ENCODE measurements at places on chromosomes 11 and 22. TPM values are rescaled to one million over a fixed set of nuclear protein-coding genes. Genes with fewer than 3 reads are reported as not detected.

GRCh38 chr11:62974848-62975522 is 9.8 kb downstream of the SLC22A6 start:
- DNase-seq, result peak; percentile 71

- DNase-seq, result no peak
Observed at GRCh38 chr11:12794576-12795230, 120.5 kb downstream of the TEAD1 start.

ATXN10 gene
- total RNA-seq, result 112 TPM

DEUP1 gene
- not detected for total RNA-seq

- peak; percentile 64 for DNase-seq
Observed at GRCh38 chr11:102476812-102477211, 24.2 kb upstream of the TMEM123 start.

SLC36A4 gene
- 52.6 TPM for total RNA-seq

DNA sequence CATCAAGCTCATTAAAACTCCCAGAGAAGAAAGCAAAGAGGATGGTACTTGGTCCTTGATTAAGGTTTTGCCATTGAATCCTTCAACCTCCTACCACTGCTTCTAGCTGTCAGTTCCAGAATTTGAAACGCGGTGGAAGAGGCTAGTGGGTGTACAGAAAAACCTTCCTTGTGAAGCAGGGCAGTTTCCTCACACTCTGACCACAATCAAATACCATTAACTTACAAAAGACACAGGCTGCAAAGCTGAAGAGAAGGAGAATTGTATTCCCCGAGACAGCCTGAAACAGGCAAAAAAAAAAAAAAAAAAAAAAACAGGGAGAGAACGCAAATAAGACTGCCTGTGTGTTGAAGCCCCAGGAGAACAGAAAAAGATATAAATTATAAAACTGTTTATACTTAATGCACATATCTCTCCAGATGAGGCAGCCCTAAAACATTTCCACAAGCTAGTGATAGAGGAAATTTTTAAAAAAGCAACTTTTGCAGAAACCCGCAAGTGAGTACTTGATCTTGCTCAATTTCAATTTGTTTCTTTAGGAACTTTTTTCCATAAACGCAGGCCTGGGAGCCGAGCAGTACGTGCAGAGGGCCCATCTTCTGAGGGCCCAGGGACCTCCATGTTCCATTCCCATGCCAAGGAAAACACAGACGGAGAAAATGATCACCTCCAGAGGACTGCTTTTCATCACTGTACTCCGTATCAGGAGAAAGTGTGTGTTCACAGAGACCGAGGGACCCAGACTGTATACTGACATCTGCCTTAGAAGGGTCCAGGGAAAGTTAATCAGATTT is 218.7 kb upstream of the BLID start:
- no peak for DNase-seq

DNA sequence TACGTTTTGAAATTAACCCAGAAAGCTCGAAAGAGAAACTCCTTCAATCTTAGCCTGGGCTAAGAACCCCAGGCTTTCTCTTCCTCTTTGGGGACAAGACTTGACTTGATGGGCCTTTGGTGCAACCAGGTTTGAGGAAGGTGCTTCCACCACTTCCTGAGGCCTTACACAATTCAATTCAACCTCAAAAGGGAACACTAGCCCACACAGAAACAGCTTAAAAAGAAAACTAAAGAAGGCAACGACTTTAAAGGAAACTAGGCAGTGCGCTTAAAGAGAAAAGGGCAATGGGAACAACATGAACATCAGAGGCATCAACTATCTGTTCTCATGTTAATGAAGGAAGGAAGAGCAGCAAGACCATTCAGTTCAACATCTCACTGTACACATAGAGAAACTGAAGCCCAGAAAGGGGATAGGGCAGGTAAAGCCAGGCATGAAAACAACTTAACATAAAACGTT is 24.8 kb downstream of the PAK1 start:
- no peak for DNase-seq

STK33 gene
- 17.0 TPM for total RNA-seq

Measured in Karpas-422 (cell line).